ENCODE measurements at places on chromosomes 13 and 19.

DNA sequence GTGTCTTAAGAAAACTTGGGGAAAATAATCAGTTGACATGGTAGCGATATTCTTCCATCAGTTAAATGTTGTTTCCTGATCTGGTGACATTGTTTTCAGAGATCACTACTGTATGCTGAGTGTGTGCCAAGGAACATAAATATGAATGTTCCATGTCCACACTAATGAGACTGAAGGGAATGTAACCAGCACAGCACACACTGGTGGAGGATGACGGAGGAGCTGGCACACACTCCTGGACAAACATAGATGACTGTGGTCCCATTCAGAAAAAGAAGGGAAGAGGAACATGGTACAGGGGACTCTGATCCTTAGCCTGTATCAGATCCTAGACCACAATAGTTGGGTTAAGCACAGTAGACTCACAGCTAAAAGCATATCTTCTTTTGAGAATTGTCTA is 574.8 kb downstream of the MYO16 start:
- DNase-seq: no peak

DNA sequence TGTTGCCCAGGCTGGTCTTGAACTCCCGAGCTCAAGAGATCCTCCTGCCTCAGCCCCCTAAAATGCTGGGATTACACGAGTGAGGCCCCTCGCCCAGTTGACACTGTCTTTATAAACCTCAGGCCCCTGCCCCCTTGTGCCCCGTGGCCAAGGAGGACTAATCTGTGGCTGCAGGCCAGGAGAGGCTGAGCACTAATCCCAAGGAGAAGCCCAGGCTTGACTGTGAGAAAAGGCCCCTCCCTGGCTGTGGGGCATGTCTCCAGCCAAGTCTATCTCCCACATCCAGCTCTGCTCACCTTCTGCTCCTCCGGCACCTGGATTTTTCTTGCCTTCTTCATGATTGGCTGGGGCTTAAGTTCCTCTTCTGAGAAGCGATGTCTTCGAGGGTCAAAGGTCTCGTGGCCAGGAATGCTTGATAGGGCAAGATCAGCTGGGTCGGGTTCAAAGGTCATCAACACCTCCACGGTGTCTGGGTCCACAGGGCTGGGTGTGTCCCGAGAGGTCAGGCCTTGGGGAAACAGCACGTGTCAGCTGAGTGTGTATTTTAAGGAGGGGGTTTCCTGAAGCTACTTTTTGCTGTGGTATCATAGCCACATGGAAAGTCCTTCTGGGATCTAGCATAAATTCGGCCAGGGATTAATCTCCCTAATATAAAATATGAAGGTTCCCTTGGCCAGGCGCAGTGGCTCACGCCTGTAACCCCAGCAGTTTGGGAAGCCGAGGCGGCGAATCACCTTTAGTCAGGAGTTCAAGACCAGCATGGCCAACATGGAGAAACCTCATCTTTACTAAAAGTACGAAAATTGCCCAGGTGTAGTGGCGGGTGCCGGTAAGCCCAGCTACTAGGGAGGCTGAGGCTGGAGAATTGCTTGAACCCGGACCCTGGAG is 3.8 kb downstream of the DBP start:
- DNase-seq: no peak

- no peak for DNase-seq
Measured at GRCh38 chr19:45971260-45971902, 2.3 kb downstream of the NOVA2 start.

- DNase-seq: no peak
Measured at GRCh38 chr19:18768046-18768771, 22.9 kb downstream of the COMP start.

- no peak for DNase-seq
Measured at GRCh38 chr19:31639306-31639705, 290.1 kb upstream of the TSHZ3 start.

DNA sequence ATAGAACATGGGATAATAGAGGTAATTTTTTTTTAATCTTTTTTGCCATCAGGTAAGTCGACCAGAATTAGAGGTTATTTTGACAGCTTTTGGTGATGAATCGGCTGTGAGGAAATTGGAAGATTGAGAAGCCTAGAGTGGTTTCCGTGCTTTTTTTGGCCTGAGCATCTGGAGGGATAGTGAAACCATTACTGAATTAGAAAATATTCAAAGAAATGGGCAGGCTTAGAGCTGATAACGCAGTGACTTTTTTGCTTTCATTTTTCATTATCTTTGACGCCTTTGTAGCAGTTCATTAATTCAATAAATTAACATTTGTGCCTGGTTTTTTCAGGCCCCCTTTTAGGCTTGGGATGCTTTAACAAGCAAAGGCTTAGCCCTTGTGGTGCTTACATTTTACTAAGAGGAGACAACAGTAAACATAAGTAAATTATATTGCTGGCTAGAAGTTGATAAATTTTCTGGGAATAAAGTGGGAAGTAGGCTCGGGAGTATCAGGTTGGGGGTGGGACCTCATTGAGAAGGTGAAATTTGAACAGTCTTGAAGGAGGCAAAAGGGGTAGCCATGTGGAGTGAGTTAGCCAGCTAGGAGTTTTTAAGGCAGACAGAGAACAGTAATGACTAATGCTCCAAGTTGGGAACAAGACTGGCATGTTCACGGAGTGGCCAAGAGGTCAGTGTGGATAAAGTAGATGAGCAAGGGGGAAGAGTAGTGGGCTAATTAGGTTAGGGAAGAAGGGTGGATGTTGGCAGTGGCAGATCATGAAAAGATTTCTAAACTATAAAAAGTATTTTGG is 36.5 kb downstream of the GTF2F2 start:
- DNase-seq: no peak

- DNase-seq: no peak
Measured at GRCh38 chr19:2492870-2493269, 16.9 kb downstream of the GADD45B start.

DNA sequence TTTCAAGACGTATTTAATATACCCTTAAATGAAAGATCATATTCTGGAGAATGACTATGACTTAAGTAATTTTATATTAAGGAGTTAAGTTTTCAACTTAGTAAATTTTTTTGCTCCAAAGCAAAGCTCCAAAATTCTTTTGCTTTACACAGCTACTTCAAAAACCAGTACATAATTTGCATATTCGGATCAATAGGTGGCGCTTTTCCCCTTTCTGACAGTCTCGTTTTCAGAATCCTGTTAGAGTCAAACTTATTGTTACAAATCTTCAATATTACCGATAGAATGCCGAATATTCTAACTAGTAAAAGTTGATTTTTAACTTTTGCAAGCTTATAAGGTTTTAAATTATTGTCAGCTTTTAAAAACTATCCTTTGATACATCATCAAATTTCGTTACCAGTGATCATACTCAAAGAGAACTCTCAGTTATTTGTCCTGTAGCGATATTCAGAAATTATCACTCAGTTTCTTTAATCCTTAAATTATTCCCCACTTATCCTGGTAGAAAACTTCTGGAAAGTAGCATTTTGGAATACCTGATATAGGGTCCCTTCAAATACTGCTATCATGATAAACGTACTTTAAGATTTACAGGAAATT is 852.7 kb upstream of the KLHL1 start:
- DNase-seq: no peak

- no peak for DNase-seq
Measured at GRCh38 chr19:56145698-56146097, 4.6 kb downstream of the ZNF444 start.

- DNase-seq: no peak
Measured at GRCh38 chr13:107157271-107157670, 589.3 kb upstream of the ARGLU1 start.

DNA sequence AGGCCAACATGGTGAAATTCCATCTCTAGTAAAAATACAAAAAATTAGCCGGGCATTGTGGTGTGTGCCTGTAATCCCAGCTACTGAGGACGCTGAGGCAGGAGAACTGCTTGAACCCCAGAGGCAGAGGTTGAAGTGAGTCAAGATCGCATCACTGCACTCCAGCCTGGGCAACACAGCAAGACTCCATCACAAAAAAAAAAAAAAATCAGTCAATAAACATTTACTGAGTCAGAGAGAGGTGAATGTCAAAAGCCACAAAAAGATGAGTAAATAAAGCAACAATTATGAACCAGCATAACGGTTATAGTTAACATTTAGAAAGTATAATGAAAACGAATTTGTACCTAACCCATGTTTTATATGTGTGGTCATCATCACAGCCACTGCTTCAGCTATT is 23.1 kb downstream of the PSPC1 start:
- DNase-seq: no peak

- DNase-seq: no peak
Measured at GRCh38 chr13:97569841-97570240, 135.9 kb downstream of the RAP2A start.

GRCh38 chr13:46816371-46816770 is 19.4 kb upstream of the ESD start:
- no peak for DNase-seq

- no peak for DNase-seq
Measured at GRCh38 chr13:113091211-113091771, 14.3 kb upstream of the F7 start.

DNA sequence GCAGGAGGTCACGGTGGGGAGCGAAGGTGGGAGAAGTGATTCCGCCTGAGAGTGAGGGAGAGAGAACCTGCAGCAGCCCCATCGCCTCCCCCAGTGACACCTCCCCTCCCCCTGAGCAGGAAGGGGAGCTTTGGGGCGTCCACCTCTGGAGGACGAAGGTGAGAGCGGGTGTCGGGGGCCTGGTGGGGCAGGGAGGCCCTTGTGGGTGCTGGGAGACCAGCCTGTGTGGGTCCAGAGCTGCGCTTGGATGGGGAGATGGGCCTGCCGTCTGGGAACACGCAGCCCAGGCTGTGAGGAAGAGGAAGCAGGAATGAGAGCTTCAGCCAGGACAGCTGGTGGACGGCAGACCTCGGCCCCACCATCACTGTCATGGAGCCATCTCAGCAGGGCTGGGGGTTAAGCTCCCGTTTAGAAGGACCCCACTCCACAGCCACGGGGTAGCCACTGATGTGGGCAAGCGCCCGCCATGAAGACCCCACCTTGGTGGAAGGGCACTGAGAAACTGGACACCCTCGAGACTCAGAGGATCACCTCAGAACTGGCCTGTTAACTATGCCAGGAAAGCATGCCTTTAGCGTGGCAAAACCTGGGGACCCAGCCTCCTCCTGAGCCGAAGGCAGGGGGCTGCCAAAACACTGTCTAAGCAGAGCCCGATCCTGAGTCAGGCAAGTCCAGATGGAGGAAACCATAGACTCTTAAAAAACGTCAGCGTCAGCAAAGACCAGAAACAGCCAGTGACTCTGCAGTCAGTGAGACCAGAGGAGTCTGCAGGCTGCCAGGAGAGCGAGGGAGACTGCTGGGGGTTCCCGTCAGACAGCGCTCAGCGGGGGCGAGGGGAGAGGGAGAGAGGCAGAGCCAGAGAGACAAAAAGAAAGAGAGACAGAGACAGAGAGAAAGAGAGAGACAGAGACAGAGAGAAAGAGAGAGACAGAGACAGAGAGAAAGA is 6.4 kb upstream of the PROZ start:
- DNase-seq: no peak

GRCh38 chr19:4638317-4638716 is 999 bp upstream of the TNFAIP8L1 start:
- no peak for DNase-seq

GRCh38 chr19:55227241-55228014 is 1.1 kb downstream of the TMEM86B start:
- DNase-seq: no peak

- DNase-seq: no peak
Measured at GRCh38 chr13:37914781-37915391, 45.3 kb upstream of the TRPC4 start.

DNA sequence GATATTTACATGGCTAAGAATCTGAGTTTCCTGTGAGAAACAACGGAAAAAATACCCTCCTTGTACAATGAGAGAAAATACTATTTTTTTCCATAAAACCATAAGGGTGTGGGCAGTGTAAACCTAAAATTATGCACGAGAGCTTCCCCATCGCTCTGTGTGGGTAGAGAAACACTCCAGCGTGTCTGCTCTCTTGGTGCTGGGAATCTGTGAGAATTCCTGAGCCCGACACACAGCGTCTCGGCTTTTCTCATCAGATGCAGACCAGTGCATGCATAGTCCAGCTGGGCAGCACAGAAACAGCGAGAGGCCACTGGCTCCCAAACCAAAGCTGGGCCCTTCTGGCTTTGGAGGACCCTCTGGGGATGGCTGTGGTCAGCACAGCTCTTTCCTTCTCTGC is 12.0 kb downstream of the PLPP2 start:
- DNase-seq: no peak

GRCh38 chr19:49779731-49780555 is 13.1 kb downstream of the AP2A1 start:
- DNase-seq: no peak

- no peak for DNase-seq
Measured at GRCh38 chr13:99041788-99042187, 63.9 kb upstream of the DOCK9 start.

GRCh38 chr13:97255515-97256021 is 33.4 kb downstream of the MBNL2 start:
- no peak for DNase-seq

GRCh38 chr19:39207293-39207836 is 3.3 kb upstream of the SYCN start:
- DNase-seq: no peak

- DNase-seq: no peak
Measured at GRCh38 chr13:97475011-97475410, 41.0 kb downstream of the RAP2A start.

DNA sequence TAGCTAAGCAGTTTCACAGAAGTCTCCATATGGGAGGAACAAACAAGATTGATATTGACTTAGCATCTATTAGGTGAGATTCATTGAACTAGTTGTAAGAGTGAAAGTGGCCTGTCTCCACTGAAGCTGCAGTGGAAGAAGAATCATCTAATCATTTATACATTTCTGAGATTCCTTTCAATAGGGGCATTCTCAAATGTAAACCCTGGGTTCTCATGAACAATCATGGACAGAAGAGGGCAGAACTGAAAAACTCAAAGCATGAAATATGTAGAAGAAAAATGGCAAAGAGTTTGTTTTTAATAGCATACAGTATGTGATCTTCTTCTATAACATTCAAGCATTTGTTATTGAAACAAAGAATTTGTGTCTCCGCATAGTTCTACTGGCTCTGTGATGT is 17.6 kb upstream of the POSTN start:
- DNase-seq: no peak

DNA sequence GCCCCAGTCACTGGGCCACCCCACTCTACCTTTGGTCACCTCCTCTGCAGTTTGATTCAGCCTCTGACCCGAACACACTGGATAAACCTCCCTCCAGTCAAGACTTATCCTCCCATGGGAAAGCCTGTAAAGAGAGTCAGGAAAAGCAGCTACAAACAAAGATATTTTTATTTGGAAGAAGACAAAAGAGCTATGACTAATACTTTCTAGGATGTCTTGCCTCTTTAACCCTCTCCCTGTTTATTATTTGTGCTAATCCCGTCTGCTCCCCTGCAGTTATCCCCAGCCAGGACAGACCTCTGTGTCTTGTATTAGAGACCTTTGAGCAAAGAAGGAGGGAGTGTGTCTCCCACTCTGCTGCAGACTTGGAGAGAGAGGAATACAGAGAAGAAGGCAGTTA is 178.3 kb downstream of the EFNB2 start:
- DNase-seq: no peak

- DNase-seq: no peak
Measured at GRCh38 chr19:34598217-34599155, 78.5 kb downstream of the SCGB2B2 start.

Data from stimulated activated CD4-positive, alpha-beta T cell treated with anti-CD3 and anti-CD28 coated beads, Interleukin-12 subunit alpha, Interleukin-12 subunit beta, amount 100 ng/mL, for 24 hours (primary cell).